ENCODE measurements at places on chromosomes 1 and 21. TPM values are rescaled to one million over a fixed set of nuclear protein-coding genes. Genes with fewer than 3 reads are reported as not detected.

DNA sequence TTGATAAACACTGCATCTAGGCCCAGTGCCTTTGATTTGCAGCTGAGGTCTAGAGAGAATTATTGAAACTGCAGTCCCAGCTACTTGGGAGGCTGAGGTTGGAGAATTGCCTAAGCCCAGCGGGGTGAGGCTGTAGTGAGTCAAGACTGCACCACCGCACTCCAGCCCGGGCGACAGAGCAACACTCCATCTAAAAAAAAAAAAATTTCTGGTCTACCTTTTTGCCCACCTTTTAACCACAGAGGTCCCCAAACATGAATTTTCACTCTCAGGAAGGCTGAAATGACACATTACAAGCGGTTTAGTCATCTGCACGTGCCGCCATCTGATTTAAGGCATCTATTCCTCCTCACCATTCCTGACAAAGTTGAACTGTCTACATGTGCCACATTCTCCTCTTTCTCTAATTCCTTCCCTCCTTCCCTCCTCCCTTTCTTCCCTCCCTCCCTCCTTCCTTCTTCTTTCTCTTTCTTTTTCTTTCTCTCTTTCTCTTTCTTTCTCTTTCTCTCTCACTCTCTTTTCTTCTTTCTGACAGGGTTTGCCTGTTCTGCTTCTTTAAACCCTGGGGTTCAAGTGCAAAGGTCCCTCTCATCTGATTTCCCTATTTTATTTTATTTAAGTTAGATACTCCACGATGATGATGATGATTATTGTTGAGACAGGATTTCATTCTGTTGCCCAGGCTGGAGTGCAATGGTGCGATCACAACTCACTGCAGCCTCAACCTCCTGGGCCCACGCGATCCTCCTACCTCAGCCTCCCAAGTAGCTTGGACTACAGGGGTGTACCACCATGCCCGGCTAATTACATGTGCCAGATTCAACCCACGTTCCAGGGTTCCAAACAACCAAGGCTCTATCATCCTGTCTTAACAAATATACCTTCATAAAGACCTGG, 3.0 kb upstream of the SOD1 start:
- no peak for DNase-seq

DNA sequence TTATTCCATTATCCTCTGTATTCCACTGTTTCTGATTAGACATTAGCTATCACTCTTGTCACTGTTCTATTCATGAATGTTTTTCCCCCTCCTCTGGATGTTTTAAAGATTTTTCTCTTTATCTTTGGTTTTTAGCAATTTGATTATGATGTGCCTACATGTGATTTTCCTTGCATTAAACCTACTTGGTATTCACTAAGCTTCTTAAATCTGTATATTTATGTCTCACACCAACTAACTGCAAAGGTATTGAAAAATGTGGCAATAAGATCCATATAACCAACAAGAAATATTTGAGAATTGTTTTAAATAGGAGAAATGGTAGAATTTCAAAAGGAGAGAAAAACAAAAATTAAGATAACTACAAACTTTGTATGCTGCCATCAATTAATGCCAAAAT, 25.2 kb downstream of the FAF1 start:
- DNase-seq: no peak

DNA sequence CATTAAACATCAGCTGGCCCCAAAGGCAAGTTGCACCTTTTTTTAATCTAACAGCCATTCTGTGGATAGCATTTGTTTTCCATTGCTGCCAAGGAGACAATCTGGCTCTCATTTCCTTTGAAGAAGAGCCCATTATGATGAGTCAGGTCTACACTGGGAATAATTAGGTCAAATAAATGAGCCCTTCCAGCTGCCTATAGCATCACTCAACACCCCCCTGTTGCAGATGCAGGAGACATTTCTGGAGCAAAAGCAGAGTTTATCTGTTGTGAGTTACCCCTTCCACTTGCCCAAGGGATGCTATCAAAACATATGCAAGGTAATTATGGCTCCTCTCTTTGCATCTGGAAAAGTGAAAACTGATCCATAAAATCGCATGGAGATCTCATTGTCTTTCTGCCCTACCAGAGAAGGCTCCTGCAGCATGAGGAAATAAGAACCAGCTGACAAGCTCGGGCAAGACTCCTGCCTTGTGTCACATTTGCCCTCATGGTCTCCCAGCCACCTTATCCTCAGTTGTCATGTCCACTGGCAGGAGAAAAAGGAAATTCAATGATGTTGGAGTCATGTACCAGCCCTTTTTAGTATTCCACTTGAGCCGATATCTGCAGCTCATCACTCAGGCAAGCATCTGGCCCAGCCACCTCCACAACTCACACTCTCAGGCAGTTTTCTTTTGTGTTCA, 135.9 kb downstream of the SLC30A10 start:
- no peak for DNase-seq

Gene SYT2
- not detected for total RNA-seq

Gene DAB1
- 1.4 TPM for total RNA-seq

Gene TDRD5
- not detected for total RNA-seq

DNA sequence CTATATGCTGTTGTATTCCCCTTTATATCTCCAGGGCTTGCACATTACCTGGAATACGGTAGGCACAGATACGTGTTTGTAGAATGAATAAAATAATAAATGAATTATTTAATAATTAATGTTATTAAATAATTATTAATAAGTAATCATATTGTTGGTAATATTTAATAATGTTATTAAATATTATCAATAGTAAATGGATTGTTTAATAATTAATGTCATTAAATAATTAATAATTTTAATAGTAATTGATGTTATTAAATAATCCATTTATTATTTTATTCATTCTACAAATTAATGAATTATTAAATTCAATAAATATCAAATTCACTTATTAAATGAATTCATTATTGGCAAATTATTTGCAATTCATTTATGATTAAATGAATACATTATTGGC, 175.1 kb downstream of the MATN1 start:
- no peak for DNase-seq

DNA sequence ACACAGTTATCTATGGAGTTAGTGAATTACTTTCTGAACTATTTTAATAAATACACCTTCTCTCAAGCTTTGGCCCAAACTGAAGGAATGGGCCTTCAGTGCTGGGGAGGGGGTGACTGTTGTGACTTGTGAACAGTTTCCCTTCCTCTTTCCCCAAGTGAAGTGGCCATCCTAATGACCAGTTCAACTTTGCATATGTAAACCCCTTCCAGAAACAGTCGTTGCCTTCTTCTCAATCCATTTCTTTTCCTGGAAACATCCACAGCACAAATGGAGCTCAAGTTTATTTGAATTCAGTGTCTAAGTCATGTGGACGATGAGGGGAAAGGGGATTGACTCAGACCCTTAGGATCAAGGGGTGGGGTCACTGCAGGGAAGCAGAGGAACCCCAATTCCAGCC, 1.3 kb upstream of the INPP5B start:
- no peak for DNase-seq

DNA sequence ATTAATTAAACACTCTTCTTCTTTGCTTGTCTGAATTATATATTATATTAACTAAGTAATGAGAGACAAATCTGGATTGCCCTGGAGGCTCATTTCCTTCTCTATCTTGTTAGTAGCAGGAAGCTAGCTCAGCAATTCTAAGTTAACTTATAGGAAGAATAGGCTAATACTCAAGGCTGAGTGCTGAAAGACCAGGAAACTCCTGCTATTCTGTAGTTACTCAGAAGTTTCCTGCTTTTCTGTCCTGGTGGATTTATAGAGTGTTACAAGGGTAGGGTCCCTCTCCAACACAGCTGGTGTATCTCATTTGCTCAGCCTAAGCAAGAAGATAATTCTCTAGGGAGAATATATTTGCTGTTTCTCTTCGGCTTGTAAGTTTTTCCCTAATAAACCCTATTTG, 29.2 kb downstream of the HSPA13 start:
- DNase-seq: no peak

DNA sequence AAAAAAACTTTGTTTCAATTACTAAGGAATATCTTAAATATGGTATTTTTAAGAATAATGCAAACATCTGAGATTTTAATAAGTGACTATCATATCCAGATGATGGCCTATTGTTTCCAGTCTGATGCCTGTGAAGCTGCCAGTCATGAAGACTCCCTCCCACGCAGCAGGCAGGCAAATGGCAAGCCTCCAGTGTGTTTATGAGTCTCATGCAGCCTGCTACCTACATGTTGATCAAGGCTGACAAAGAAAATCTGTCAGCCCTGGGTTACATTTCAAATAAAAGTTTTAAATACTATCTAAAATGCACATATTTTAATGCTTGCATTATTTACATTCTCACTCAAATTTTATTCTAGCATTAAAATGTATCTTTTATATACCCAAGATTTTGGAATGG, 137.6 kb upstream of the RNPC3 start:
- no peak for DNase-seq

DNA sequence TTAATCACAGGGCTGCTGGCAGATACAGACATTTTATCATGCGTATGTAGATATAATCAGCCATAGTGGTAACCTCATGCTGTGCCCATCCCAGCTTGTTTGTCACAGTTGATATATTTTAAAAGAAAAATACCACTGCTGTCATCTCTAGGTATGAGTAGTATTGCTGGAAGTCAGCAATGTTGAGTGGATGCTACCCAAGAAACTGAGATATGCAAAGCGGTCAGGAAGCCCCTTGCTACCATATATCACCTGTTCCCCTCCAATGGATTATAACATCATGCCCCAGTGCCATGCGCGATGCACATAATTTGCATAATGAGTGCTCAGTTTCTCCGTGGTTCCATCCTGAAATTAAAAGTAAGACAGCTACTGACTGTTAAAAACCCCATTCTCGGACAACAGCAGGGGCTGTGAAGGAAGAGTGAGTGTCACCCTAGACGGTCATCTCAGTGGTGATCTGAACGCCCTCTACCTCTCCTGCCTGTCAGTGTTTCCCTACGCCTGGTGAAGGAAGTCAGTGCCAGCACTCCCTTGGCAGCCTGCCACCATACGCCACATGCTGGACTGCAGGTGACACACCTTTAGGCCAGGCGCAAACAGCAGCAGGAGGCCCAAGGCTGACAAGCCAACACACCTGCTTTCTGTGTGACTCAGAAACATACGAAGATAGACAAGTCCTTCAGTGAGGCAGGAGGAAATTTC, 2.7 kb downstream of the IL10RB start:
- DNase-seq: peak; percentile 96

Gene UQCRH
- 68.7 TPM for total RNA-seq

Gene TPTE
- total RNA-seq: not detected

- DNase-seq: no peak
These were observed 103.8 kb downstream of the DMRTB1 start for GRCh38 chr1:53562981-53563379.

All from left lobe of liver (tissue), 2 donors.